ENCODE measurements at places on chromosomes 4 and X.

DNA sequence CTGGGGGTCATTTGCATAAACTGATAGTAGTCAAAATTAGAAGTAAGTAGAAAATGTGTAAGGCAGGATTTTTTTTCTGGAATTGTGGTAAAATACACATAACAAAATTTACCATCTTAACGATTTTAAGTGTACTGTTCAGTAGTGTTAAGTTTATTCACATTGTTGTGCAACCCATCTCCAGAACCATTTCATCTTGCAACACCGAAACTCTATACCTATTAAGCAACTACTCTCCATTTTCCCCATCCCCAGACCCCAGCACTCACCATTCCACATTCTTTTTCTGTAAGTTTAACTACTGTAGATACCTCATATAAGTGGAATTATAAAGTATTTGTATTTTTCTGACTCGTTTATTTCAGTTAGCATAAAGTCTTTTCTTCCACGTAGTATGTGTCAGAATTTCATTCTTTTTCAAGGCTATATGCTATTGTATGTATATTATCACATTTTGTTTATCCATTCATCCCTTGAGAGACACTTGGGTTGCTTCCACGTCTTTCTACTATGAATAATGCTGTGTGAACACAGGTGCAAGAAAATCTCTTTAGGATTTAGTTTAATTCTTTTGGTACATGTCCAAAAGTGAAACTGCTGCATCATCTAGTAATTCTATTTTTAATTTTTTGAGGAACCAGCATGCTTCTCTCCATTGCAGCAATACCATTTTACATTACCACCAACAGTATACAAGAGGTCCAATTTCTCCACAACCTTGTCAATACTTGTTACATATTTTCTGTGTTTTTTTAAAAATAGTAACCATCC is 39.1 kb upstream of the NSUN7 start:
- no peak for DNase-seq

DNA sequence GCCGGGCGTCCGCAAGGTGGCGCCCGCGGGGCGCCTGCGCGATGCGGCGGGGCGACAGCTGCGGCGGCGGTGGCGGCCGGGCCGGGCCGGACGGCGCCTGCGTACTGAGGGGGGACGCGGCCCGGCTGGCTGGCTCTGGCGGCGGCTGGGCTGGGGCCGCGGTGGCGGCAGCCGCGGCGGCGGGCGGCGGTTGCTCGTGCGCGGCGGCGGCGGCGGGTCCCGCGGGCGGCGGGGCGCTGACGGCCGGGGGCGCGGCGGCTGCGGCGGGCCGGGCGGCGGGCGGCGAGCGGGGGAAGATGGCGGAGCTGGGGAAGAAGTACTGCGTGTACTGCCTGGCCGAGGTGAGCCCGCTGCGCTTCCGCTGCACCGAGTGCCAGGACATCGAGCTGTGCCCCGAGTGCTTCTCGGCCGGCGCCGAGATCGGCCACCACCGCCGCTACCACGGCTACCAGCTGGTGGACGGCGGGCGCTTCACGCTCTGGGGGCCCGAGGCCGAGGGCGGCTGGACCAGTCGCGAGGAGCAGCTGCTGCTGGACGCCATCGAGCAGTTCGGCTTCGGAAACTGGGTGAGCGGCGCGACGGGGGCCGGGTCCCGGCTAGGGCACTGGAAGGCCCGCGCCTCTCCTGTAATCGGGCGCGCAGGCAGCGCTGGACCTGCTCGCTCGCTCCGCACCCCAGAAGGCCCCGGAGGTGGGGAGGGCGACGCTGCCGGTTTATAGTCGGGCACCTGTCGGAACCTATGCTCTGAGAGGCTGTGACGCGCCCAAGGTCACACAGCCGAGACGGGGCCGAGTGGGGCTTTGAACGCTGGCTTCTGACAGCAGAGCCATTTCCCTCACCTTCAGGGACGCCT is at the start of gene TADA2B:
Gene TADA2B (plus strand): TSS at position 89 of the 853 bp plus-strand sequence. CDS start 208 bp downstream, at position 297.
- DNase-seq, result no peak

- DNase-seq, result no peak
These were observed 30.2 kb upstream of the SLC25A6 start for GRCh38 chrX:1422135-1422465.

DNA sequence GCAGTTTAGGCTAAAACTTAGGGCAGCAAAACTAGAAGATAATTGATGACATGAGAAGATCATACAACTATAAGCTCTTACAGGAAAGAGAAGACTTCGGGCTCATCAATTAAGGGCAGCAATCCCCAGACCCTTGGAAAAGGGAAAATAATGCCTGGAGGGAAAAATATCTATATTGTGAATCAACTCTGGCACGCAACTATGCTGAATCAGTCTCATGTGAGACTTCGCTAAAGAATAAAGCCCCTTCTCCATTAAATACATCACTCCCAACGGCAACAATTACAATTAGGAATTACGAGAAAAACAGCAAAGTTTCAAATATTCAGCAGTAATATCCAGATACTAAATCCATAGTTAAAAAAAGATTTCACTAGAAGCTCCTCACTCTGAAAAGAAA is 2016.8 kb upstream of the IGFBP7 start:
- no peak for DNase-seq
